ENCODE measurements at places on chromosomes 12 and 14.
A peak's percentile ranks its signal among the peaks of the same experiment; 100 is the strongest.

DNA sequence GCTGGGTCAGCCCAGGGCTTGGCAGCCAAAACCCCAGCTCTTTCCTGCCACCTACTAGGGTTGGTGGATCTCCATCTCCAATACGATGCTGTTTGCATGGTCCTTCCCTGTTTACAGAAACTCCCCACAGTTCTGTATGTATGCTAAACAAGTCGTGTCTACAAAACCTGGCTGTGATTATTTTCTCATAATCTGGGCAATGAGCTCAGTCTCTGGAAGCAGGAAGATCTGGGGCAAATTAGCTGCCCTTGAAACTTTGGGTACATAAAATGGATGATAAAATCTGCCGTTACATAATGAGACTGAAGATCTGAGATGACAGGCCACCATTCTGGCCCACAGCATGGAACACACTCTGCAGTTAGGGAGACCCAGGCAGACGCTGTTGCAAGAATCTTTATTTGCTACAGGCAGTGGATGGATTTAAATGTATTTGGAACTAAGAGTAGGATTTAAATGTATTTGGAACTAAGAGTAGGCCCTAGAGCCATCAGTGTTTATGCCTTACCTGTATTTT lies 31.7 kb downstream of the ACADS start:
- DNase-seq = no peak

GRCh38 chr12:50248883-50249282 lies 34.4 kb downstream of the LIMA1 start:
- DNase-seq = no peak

- no peak for DNase-seq
Measured at GRCh38 chr12:113461666-113462065, 10.0 kb downstream of the LHX5 start.

- no peak for DNase-seq
Measured at GRCh38 chr12:12003609-12004008, 67.1 kb upstream of the BCL2L14 start.

DNA sequence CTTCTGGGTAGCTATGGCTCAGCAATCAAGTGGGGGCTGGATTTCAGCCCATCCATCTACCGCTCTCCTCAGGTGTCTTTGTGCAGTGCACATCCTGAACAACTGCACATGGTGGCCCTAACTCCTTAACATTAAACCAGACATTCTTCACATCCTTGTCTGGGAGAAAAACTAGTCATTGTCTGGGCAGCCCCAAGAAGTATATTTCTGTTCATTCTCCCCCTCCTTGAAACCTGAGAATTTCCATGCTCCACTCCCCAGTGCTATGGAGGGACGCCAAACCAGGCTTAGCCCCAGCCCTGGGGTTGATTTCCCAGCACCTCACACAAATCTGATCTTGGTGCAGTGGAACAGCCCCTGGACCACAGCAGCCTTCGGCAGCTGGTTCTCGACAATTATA lies 13.4 kb downstream of the MYL2 start:
- no peak for DNase-seq

GRCh38 chr12:128513831-128514230 lies 246.9 kb downstream of the TMEM132C start:
- DNase-seq = no peak

DNA sequence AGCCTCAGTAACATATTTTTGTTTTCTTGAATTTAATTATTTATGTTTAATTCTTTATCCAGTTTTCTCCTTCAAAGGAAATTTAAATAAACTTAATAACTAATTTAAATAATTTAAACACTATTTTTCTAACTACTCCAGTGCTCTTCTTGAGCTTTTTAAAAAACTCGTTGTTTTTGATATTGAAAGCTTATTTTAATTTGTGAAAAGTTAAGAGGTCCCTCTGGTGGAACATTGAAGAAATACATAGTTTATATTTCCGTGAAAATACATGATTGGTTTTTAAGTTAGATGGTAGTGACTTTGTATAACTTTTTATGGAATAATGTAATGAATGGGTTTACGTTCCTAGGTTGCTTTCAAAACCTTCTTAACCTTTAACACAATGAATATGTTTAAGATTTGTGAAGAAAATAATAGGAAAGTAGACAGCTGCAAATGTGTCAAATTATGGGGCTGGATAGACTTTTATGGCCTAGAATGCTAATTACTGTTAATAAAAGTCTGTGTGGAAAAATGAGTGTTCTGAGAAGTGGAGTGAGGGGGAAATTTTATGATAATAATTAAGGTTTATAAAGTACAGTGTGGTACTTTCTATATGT lies 45.9 kb upstream of the MSRB3 start:
- DNase-seq = no peak

DNA sequence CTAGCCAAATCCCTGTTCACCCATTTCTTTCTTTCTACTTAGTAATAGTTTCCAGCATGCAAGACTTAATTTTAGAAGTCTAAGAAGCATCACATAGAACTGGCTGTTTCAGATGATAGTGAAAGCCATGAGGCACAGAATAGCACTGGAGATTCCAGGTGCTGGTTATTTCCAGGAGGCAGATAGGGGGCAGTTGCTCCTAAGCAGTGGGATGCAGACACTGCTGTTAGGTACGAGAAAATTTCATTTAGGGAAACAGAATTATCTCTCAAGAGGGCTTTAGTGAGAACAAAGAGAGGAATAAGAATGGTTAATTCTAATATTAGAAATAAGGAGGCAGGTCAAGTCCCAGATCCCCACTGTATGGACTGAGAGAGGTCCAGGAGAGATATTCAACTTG lies 3.6 kb upstream of the MDGA2 start:
- no peak for DNase-seq

DNA sequence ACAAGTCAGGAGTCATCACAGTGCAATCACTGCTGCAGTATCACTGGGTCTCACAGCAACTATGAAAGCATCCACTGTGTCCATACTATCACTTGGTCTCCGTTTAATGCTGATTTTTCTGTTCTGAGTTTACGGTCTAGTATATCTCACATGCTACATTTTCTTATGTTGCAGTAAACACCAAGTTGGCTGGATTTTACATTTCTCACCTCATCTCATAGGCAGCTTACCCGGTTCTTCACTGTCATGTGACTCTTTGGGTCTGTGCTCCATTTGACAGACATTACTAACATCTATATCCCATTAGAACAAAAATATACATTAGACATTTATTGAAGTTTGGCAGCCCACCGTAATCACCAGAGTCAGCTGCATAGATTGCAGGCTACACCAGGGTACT lies 115.7 kb upstream of the PRMT8 start:
- no peak for DNase-seq

GRCh38 chr12:49296034-49296835 lies 1.3 kb downstream of the PRPH start:
- peak; percentile 61 for DNase-seq

- no peak for DNase-seq
Measured at GRCh38 chr14:64549791-64550620, at the start of gene PPP1R36. Gene PPP1R36 (plus strand): TSS chr14:64549961. CDS start chr14:64549998, 37 bp downstream.

- DNase-seq = no peak
Measured at GRCh38 chr12:92261071-92261470, 115.4 kb upstream of the BTG1 start.

DNA sequence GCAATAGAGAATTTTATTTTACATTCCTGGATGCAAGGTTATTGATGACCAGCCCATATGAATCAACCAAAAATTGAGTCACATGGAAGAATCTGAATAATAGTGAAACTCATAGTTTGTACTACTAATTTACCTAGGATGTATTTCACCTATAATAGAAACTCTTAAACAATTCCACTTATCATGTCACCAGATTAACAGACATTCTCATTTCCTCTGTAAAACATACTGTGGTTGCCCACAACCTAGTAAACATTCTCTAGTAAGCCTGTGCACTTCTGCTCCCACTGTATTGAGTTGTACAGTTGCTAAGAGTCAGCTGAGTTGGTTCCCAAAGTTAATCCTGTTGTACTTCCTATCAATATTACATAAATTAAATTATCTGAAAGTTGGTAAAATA lies 196.6 kb upstream of the TMTC1 start:
- DNase-seq = no peak

GRCh38 chr14:63853831-63854293 lies 1.1 kb downstream of the SYNE2 start:
- peak; percentile 25 for DNase-seq

GRCh38 chr12:75560167-75560566 lies 48.8 kb upstream of the KRR1 start:
- DNase-seq = no peak

- DNase-seq = no peak
Measured at GRCh38 chr12:64510667-64511066, 58.7 kb downstream of the TBK1 start.

- no peak for DNase-seq
Measured at GRCh38 chr12:39277416-39277815, 165.5 kb downstream of the KIF21A start.

- DNase-seq = no peak
Measured at GRCh38 chr12:20757-21156, 45.8 kb upstream of the IQSEC3 start.

DNA sequence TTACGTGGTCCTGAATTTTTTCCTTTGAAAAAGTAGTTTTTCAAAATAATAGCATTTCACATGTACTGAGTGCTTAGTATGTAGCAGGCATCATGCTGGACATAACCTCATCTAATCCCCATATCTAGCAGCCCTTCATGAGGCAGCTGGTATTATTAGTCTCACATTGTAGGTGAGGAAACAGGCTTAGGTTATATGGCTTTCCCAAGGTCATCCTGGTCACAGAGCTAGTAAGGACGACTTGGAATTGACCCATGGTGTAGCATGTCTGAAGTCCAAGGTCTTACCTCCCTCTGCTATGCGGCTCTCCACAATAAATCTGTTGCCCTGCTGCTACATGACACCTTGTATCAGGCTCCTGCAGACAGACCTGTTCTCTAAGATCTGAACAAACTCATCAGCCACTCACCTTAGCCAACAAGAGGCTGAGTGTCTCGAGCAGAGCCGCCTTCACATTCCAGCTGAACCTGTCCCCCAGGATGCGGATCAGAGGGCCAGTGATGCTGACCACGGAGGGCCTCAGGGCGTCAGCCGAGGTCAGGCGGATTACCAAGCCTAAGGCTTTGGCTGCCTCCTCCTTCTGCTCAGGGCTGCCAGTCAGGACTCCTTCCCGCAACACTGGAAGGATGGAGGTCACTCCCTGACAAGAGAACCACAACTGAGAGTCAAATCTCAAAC lies 19.7 kb upstream of the RAB35 start:
- DNase-seq = no peak

- no peak for DNase-seq
Measured at GRCh38 chr12:53703756-53704155, 23.5 kb downstream of the CALCOCO1 start.

- no peak for DNase-seq
Measured at GRCh38 chr12:108191938-108192337, 62.9 kb downstream of the WSCD2 start.

- DNase-seq = no peak
Measured at GRCh38 chr12:39574378-39574777, 45.2 kb downstream of the ABCD2 start.

DNA sequence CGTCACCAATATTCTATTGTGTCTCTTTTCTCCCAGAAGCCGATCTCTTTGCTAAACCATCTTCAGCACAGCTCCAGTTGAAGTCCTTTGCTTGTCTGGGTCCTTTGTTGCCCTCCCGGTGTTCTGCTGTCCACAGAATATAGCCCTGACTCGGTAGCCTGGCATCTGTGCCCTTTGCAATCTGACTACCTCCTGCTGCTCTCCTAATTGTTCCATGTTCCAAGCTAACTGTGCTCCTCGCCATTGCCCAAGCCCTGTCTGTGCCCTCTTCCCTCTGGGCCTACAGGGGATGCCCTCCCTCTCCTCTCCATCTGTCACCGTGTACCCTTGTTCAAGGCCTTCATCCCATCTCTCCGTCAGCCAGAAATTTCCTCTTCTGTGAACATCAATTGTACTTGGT lies 306.3 kb downstream of the APAF1 start:
- no peak for DNase-seq

DNA sequence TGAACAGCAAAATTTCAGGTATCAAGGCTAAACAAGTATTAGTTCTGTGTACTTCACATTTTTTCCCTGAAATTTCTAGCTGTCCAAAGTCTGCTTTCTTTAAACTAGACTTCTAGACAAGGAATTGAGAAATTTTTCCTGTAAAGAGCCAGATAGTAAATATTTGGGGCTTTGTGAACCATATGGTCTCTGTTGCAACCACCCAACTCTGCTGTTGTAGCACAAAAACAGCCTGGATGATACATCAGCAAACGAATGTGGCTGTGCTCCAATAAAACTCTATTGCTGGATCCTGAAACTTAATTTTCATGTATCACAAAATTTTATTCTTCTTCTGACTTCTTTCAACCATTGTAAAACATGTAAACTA lies 96.0 kb upstream of the SLC38A4 start:
- DNase-seq = no peak

GRCh38 chr12:86226481-86226880 lies 29.7 kb downstream of the MGAT4C start:
- no peak for DNase-seq
